MCF 10A (cell line): ENCODE measurements at places on chromosomes 12 and 14. TPM values are rescaled to one million over a fixed set of nuclear protein-coding genes. Genes with fewer than 3 reads are reported as not detected.

Gene INHBC
- not detected in 2 replicates for total RNA-seq

Gene KCNMB4
- total RNA-seq: not detected in 2 replicates

Gene AQP2
- not detected in 2 replicates for total RNA-seq

Gene MYO1A
- 0.12 and 0.42 TPM in 2 replicates for total RNA-seq
